ENCODE measurements at places on chromosomes 4 and X.
A peak's percentile ranks its signal among the peaks of the same experiment; 100 is the strongest.

DNA sequence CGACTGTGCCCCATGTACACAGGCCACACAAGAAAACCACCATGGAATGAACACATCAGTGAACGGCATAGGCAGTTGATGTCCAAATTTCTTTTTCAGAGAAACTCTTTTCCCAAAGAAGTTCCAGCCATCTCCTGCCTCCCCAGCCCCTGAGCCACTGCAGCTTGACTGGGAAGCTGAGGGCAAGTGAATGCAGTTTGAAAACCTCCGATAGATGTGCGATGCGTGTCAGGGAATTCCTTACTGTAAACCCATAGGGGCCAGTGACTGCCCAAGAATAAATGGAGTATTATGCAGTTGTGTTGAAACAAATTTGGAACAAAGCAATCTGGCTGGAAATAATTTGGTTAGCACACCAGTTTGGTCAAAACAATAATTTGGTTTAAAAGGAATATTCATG lies 72.1 kb downstream of the ENPP6 start:
- DNase-seq = no peak

DNA sequence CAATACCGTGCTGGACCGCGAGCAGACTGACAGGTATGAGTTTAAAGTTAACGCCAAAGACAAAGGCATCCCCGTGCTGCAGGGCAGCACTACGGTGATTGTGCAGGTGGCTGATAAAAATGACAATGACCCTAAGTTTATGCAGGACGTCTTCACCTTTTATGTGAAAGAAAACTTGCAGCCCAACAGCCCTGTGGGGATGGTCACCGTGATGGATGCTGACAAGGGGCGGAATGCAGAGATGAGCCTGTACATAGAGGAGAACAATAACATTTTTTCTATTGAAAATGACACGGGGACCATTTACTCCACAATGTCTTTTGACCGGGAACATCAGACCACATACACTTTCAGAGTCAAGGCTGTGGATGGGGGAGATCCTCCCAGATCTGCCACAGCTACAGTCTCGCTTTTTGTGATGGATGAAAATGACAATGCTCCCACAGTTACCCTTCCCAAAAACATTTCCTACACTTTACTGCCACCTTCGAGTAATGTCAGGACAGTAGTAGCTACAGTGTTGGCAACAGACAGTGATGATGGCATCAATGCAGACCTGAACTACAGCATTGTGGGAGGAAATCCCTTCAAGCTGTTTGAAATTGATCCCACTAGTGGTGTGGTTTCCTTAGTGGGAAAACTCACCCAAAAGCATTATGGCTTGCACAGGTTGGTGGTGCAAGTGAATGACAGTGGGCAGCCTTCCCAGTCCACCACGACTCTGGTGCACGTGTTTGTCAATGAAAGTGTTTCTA lies 3.2 kb downstream of the PCDH7 start:
- no peak for DNase-seq

DNA sequence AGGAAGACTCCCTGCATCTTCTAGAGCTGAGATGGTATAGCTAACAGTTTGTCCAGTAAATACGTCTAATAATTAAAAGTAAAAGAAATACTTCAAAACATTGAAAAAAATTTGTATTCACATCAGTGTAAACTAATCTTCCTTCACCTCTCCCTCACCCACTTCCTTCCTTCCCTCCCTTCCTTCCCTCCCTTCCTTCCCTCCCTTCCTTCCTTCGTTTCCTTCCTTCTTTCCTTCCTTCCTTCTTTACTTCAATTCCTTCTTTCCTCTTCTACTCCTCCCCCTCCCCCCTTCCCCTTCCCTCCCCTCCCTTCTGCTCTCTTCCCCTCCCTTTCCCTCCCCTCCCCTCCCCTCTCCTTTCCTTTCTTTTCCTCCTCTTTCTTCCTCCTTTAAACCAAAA lies 103.7 kb downstream of the POU4F2 start:
- no peak for DNase-seq

- no peak for DNase-seq
Measured at GRCh38 chr4:845836-846251, 19.9 kb upstream of the CPLX1 start.

- no peak for DNase-seq
Measured at GRCh38 chr4:945274-946102, 13.2 kb downstream of the TMEM175 start.

GRCh38 chrX:19513383-19513782 lies 1.9 kb downstream of the MAP3K15 start:
- peak; percentile 20 for DNase-seq
